Activated naive CD4-positive, alpha-beta T cell treated with anti-CD3 and anti-CD28 coated beads, Interleukin-2, amount 50 U/mL, for 16 hours (primary cell): ENCODE measurements at places on chromosomes 12 and 14.

DNA sequence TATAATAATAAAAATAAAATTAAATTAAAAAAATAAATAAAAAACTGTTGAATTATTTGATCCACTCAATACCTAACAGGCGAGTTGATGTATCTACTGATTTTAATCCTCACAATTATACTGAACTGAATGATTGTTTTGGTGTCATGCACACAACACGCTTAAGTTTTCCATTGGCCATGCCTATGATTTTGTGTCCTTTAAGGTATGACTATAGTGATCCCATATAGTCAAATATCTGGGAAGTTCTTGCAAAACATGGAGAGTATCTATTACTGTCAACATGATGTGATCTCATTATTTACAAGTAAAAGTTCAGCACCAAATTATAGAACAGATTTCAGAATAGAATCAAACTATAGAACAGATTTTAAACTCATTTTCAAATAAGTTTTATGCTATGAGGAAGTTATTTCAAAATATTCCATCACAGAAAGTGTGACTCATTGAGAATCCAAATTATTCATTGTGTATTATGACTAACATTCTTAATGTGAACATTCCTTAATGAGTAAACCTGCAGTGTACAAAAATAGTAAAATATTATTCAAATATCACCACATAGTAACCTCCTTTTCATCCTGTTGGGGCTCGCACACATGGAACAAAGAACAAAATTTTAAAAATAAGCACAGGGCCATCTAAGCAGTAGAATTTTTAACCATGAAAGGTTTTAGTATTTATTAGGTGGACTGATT is 190.4 kb downstream of the SLC25A21 start:
- no peak for DNase-seq

GRCh38 chr12:71947645-71948105 is 9.0 kb downstream of the TPH2 start:
- DNase-seq: no peak

DNA sequence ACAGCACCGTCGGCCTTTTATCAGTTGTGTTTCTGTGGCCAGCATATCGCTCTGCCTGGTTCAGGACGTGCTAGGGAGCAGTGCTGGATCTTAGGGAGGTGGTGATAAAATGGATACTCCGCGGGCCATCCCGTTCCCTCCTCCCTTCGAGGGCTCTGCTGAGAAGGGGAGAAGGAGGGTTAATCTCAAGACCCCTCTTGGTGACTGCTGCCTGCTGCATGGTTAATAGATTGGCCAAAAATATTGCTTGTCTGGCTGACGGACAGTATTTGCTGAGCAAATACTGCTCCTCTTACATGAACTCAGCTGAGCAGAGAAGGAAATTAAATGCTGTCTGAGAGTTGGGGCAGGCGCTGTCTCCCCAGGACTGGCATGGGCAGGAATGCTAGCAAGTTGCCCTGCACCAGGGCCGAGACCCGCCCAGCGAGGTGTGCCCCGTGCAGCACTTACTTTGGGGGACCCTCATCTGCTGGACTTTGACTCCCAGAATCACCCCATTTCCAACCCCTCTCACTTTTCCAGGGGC is 1.2 kb downstream of the FBRSL1 start:
- no peak for DNase-seq

GRCh38 chr14:80055667-80056496 is 155.4 kb downstream of the DIO2 start:
- DNase-seq: no peak

DNA sequence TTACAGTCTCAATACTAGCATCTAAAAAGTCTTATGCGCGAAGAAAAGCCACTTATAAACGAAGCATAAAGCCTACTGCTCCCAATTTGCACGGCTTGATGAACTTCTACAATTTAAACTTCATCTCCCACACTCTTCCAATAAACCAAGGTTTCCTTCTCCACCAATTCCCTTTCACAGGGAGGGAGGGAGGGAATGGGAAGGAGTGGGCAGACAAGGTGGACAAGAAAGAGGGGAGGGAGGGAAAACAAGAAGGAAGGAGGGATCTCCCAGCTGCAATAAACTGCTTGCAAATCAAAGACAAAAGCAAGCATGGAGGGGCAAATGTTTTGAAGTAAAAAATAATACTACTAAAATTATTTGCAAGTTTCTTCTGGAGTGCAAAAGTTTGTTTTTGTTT is 64.5 kb downstream of the MED13L start:
- DNase-seq: no peak

DNA sequence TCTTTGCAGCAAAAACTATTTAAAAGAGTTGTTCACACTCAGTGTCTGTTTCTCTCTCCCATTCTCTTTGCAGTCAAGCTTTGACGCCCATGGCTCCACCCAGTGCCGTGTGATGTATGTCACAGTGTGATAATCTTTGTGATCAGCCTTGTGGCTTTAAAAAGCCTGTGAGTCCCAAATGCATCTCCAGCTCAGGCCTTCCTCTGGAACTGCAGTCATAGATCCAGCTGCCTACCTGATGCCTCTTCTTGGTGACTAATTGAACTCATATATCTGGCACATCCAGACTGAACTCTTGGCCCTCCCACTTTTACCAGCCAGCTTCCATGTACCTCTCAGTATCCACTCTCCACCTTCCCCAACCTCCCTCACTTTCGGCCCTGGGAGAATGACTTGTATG is 182.8 kb upstream of the ARHGAP5 start:
- DNase-seq: no peak

- DNase-seq: no peak
These were observed 1.5 kb downstream of the AQP6 start for GRCh38 chr12:49974231-49974675.

- DNase-seq: no peak
These were observed 5.0 kb upstream of the RAB21 start for GRCh38 chr12:71749666-71750065.

- DNase-seq: no peak
These were observed 24.4 kb upstream of the CRACR2A start for GRCh38 chr12:3777206-3777809.

- DNase-seq: no peak
These were observed 177.8 kb downstream of the PRKD1 start for GRCh38 chr14:29749829-29750228.

DNA sequence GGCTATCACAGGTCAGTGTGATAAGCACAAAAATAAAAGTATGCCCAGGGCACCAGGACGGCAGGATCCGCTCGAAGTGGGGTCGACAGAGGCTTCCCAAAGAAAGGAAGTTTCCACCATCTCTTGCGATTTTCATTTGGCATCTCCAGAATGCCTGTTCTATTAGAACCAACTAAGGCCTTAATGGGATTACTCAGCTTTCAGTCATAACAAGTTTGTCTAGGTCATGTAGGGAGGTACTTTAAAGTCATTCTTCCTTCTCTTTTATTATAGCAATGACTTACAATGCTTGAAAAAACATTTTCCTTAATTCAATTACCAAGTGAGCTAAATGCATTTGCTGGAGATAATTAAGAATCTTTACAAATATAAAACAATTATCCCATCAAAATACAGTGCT is 83.6 kb upstream of the DIO3 start:
- DNase-seq: no peak

DNA sequence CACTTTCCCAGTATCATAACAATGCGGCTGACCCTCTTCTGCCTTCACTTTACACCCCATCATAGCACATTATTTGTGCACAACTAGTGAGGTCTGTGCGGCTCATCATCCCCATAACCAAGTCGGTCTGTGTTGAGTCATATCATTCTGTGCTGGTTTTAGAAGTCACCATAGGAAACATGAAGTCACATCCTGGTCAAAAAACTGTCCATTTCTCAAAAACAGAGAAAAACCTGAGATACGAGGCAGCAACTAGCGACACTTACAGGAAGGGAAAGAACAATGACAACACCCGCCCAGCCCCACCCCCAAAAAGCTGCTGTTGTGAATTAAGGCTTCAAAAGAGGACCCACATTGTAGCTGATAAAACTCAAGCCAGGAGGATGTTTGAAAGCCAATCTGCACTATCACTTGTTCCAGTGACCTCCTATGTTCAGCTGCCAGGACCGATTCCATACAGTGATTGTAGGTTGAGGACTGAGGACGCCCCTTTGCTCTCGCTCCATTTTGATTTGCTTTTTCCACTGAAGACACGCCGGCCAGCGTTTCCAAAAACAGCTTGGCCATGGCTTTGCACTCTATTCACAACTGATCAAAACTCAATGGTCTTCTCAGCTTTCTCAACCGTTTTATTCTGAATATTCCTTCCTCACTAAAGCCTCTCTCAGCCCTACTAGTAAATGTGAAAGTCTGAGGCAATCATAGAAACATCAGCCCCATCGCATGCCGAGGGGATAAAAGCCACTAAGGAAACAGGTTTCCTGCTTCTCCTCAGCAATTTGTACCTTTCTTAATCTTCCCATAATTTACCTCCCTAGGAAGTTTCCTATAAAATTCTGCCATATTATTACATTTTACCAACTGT is 87.5 kb downstream of the DUSP16 start:
- DNase-seq: no peak

DNA sequence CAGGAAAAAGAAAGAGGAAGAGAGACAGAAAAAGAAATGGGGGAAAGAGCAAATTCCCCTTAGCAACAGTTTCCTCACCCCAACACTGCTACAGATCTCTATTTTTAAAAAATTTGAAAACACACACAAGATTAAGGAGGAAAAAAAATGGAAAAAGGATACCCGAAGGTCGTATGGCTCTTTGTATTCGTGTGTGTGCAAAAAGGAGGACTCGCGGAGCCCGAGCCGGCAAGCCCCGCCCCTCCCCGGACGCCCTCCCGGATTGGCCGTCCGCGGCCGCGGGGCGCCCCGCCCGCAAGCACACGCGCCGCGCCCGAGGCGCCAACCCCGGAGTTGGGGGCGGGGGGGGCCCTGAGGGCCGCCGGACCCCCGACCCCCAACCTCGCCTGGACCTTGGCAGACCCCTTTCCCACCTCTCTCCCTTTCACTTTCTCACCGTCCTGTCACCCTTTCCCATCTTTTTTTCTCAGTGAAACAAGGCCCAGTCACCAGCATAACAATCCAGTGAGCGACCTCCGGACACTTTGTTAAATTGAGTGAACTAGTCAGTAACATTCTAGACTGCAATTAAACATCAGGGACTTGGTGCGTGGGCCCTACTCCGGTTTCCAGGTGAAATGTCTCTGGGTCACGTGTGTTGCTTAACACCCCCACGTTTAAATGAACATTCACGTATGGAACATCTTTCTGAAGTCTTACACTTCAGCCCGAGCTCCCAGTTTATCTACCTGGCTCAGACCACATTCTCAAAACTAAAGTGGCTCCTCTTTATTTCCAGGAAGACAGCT is at the start of gene C14orf93:
C14orf93 (minus strand) TSS at position 205 of the 788 bp plus-strand sequence. CDS start 11,120 bp downstream, outside the sequence.
- DNase-seq: peak; percentile 87

GRCh38 chr12:94198872-94199271 is 50.5 kb downstream of the PLXNC1 start:
- DNase-seq: no peak

- DNase-seq: no peak
These were observed 74.4 kb downstream of the PRKD1 start for GRCh38 chr14:29853272-29853671.

DNA sequence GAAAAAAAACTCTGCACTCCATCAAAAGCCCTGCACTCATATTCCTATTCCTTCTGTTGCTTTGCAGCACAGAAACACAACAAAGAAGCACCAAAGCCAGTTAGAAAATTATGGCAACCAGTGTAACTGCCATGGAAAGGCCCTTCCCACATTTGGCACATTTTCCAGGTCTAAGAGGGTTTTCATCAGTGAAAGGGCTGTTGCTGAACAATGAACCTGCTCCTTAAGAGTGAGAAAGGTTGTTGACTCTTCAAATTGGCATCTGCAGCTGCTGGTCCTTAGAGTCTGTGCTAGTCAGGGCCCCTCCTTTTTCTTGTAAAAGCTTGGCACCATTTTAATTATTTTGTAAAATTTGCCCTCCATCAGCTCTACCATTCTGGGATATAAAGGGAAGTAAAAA is 378.7 kb upstream of the KITLG start:
- no peak for DNase-seq

GRCh38 chr14:101352567-101352966 is 208.7 kb upstream of the DIO3 start:
- DNase-seq: no peak

DNA sequence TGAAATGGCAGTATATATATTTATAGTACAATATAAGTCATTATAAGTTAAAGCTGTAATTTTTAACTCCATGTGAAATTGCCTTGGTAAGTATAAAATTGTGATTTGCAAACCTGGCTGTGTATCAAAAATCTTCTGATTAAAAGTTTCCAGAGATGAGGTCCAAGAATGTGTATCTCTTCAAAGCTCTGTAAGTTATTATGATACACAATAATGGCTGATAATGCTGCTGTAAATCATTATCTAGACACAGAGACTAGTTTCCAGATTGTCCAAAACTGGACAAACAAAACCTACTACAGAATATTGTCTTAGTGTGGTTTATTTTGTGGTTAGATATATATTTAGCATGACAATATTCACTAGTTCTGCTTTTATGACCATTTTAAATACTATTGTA is 514.8 kb downstream of the SLC6A15 start:
- no peak for DNase-seq

GRCh38 chr12:43884683-43885410 is 49.0 kb downstream of the TMEM117 start:
- no peak for DNase-seq

DNA sequence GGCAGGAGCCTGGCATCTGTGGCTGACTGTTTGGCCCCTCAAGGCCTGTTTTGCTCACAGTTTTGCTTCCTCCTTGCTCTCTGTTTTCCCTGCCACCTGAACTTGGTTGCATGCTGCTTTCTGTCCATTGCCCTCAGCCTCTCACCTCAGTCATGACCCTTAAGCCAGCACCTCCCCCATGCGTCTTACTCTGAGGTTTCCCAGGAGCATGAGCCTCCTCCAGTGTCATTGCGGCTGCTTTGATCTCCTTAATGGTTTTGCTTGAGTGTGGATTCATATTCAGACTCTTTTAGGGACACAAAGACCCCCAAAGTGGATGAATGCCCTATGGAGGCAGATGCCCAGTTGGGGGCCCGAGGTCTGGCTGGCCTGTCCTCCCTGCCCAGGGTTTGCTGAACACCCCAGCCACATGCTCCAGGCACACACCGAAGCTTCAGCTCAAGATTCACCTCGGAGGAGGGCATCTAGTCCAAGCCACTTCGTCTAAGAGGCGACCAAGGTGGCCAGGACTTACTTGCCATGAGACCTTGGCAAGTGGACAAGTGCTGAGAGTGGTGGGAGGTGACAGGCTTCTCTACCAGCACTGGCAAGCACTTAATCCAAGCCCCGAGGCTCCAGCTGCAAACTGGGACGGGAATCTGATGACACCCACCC is 95.4 kb upstream of the DIO3 start:
- peak; percentile 4 for DNase-seq

GRCh38 chr14:75709207-75709812 is 48.3 kb downstream of the TTLL5 start:
- DNase-seq: peak; percentile 65

DNA sequence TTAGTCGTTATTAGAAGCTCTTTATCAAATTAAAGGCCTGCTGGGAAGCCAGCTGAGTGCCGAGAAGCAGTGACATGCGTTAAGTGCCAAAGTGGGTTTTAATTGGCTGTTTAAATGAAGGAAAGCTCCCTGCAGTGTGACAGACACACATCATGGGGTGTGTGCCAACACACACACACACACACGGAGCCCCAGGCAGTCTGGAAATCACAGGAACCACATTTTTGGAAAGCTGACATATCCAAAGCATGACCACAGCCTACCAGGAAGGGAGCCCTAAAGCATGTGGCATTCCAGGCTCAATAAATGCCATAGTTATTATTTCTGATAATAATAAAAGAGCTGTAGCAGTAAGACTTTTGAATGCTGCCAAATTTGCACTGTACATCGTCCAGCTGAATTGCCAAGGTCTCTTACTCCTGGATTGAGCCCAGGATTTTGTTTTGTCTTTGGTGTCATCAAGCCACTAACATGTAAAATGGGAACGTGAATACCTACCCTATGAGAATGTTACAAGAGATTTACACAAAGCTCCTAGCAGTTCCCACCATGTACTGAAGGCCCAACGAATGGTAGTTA is 135.1 kb downstream of the TMEM30B start:
- no peak for DNase-seq

GRCh38 chr12:19227190-19227879 is 97.8 kb downstream of the PLEKHA5 start:
- no peak for DNase-seq
